Daoy (cell line): ENCODE measurements at places on chromosomes 1 and 21. TPM values are rescaled to one million over a fixed set of nuclear protein-coding genes. Genes with fewer than 3 reads are reported as not detected.

The LRRN2 gene
- 0.36 and 0.69 TPM in 2 replicates for total RNA-seq

The C1orf141 gene
- not detected in 2 replicates for total RNA-seq

The CLIC6 gene
- total RNA-seq = 2.1 and 3.1 TPM in 2 replicates

The SLC30A10 gene
- total RNA-seq = not detected in 2 replicates

GRCh38 chr1:116207126-116207735, 96.0 kb downstream of the MAB21L3 start:
- no peak for DNase-seq

DNA sequence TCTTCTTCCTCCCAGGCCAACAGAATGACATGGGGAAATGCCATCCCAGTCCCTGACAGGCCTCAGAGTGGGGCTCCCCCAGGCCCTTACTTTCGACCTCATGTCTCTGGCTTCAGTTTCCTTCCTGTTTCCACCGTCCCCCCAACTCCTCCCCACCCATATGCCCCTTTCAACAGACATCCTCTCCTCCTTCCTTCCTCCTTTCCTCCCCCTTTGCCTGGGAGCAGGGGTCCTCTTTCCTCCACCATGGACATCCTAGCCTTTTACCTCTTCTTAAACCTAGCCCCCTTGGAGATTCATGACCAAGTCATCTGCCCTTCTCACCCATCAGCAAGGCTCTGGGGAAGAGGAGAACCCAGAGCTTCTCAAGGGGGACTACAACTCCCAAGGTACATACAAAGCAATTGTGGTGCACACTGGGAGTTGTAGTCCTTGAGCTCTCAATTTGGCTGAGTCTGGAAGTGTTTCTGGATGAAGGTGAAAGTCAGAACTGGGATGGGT, 4.0 kb downstream of the ZBTB7B start:
- DNase-seq = no peak

GRCh38 chr1:194296201-194296600, 1109.8 kb upstream of the B3GALT2 start:
- DNase-seq = no peak
